AG08395 (cell line): ENCODE measurements at places on chromosomes 2 and 18.
A peak's percentile ranks its signal among the peaks of the same experiment; 100 is the strongest.

DNA sequence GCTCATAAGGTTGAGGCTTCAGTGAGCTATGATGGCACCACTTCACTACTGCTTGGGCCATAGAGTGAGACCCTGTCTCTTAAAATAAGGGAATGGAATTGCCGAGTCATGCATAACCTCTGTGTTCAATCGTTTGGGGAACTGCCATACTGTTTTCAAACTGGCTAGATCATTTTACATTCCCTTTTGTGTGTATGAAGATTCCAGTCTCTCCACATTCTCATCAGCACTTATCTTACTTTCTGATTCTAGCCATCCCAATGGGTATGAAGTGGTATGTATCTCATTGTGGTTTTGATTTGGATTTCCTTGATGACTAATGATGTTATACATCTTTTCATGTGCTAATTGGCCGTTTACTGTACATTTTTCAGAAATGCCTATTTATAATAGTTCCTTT lies 23.7 kb downstream of the MARCHF7 start:
- DNase-seq: no peak

DNA sequence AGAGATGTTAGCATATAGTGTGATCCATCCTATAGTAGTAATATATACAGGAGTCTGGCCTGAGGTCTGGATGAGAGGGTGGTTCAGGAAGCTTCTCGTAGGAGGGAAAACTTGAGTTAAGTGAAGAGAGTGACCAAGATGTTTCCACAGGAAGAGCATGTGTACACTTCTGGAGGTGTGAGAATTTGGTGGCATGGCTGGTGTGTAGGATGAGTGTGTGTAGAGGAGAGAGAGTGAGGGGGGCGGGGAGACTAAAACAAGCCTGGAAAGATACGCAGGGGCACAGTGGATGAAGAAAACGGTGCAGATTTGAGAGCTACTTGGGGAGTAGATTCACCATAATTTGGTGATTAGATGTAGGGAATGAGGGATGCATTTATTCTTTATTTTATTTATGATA lies 43.5 kb upstream of the CTLA4 start:
- no peak for DNase-seq

- DNase-seq: no peak
These were observed 767 bp downstream of the RHOB start for GRCh38 chr2:20447437-20448245.

GRCh38 chr2:84923009-84923408 lies 17.6 kb downstream of the TMSB10 start:
- DNase-seq: no peak

DNA sequence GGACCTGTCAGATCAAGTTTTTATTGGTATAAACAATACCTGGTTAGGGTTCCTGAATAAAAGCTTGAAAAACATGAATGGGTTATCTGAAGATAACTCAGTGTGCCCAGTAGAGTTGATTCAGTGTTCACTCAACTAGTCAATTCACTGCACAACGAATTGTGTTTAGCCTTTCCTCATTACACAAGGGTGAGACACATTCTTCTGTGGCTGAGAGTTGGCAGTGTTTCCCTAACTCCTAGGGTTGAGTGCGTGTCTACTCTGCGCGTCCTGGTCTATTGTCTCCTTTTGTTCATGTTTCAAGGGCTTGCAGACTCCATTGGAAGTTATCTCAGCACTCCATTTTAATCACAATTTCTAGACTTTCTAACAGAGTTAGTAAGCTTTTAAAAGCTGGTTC lies 32.8 kb upstream of the TMEM178A start:
- DNase-seq: peak; percentile 86

- no peak for DNase-seq
These were observed 112.6 kb downstream of the KLHL29 start for GRCh38 chr2:23497536-23497935.

DNA sequence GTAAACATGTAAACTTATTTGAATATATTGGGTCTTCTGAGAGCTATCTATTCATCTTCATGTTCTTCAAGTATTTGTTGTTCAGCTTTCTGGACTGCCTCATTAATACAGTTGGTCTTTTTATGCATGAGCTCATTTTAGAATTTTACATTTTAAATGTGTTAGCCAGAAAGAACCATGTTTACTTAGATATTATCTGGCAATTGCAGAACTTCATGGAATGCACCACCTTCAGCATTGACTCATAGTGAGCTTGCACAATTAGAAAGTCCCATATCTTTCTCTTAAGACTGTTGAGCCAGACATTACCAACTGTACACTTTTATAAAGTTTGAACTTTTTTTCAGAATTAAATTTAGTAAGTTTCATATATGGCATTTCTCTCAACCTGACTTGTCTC lies 536.7 kb downstream of the RIT2 start:
- DNase-seq: no peak

DNA sequence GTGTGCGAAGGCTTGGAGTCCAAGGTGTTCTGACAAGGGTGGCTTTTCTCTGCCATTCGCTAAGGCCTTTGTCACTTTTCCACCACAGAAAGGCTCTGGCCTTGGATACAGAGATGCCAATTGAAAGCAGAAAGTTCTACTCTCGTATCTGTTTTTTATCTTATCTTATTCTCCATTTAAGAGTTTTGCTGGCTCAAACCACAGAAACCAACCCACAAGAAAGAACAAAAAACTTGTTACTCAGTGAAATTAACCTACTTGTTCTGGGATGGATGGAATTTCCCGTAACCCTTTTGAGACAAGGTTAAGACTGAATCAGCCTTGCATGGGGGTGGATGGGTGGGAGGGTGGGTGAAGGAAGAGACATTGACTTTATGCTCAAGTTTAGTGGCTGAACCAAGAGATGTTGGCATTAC lies 221.7 kb downstream of the CDH20 start:
- DNase-seq: no peak

DNA sequence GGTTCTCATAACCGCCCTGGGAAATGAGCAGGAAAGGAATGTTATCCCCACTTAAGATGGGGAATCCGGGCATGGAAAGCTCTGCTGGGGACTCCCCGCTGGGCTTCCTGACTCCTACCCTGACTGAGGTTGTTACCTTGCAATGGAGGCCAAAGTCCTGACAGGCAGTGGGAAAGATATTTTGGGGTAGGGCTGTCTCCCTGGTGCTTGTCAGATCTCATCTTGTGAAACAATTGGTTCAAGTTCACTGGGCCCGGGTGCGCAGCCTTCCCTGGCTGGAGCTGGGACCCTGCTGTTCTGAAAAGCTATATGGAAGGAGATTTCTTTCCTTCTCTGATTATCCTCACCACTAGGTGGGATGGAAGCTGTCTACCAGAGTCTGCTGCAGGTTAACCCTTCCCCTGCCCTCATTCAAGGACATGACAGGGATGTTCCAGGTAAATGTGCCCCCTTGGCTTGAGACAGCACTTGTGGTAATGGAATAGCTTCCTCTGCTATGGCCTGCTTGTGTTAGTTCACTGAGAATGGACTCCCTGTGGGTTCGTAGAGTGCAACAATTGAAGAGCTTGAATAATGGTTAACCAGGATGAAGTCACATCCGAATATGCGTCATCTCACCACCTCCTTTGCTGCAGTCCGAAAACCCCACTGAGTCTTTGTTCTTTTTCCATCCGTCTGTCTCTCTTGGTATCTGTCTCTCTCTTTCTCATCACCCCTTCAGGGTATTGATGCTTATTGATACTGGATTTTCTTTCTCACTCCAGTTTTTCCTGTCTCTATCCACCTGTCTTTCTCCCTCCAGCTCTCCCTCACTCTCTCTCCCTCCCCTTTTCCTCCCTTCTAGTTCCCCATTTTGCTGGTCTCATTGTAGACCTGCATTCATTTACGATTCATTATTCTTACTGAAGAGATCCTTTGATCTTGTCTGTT lies 67.8 kb upstream of the EPAS1 start:
- no peak for DNase-seq

DNA sequence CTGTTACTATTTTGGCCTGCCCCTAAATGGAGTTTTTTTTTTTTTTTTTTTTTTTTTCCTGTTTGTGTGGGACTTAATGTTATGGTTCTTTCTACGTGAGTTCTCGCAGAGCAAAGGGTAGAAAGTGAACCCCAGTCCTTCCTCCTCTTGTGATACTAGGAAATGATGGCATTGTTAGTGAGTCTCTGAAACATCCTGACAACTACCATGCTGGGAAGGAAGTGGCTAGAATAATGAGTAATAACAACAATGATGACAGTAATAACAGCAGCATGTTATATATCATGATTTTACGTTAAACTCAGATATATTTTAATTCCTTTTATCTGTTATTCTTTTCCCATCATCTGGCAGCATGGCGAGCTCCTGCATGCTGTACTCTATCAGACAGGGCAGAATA lies 216.2 kb upstream of the LINC00305 start:
- DNase-seq: no peak

DNA sequence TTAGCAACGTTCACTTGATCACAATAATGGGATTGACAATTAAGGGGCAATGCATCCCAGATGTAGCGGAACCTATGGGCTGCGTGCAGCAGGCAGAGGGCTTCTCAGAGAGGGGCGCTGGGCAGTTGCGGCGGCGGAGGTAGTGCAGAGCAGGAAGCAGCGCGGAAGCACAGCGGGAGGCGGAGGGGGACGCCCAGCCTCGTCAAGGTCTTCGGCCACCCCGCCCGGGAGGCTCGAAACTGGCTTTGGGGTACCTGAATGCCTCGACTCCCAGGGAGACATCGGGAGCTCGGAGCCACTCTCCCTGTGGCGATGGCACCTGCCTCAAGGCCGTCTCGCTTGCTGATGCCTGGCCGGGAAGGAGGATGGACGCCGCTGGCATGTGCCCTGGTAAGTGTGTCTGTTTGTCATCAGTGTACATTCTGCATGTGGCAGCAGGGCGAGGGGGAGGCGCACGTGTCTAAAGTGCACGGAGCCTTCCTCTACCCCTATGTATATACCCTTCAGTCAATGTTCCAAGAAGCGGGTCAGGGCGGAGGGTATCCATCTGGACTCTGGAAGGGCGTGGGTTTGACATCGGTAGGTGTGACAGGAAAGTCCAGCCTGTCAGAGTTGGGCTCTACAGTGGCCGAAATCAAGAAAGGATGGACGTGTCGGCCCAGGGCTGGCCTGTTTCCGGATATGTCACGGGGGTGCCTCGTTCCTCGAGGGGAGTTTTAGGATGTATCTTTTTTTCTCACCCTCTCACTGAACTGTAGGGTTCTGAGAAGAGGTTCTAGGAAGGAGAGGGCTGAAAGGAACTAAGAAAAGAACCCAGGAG lies 7.5 kb upstream of the SP9 start:
- DNase-seq: no peak
